ENCODE measurements at places on chromosomes 11 and 22.

- no peak for DNase-seq
Observed at GRCh38 chr11:34276352-34276864, 81.4 kb downstream of the ABTB2 start.

DNA sequence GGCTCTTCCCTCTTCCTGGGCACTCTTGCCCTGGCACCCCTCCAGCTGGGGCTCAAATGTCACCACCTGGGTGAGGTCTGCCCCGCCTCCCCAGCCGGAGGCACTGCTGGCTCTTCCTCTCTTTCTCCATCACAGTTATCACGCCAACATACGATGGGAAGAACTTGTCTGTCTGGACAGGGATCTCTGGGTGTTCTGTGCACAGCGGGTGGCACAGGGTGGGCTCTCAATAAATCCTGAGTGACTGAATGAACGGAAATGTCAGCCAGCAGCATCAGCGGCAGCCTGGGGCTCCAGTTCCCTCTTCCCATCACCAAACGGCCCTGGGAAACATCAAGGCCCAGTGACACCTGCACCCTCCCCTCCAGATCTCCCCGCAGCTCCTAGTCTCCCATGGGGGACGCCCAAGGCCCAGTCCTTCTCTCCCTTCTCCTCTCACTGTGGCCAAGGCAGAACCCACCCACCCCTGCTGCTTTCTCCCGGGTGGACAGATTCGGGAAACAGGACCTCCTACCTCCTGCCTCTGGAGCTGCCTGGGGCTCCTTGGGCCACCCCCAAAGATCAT, 440 bp upstream of the SLC25A45 start:
- no peak for DNase-seq

DNA sequence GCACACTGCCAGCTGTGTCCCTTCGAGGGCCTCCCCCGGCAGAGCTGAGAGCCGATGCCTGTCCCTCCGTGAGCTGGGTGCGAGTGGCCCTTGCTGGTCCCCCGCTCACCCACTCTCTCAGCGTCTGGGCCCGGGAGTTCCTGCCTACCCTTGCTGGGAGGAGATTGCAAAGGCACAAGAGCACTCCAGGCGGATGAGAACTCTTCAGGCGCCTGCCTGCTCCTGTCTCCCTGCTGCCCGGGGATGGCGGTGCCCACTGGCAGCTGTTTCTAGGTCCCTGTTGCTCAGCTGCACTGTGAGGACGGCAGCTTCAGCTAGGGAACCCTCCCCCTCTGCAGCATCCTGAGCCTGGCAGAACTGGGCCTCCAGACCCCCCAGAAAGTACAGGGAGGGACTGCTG, 61.1 kb downstream of the FLRT1 start:
- no peak for DNase-seq

DNA sequence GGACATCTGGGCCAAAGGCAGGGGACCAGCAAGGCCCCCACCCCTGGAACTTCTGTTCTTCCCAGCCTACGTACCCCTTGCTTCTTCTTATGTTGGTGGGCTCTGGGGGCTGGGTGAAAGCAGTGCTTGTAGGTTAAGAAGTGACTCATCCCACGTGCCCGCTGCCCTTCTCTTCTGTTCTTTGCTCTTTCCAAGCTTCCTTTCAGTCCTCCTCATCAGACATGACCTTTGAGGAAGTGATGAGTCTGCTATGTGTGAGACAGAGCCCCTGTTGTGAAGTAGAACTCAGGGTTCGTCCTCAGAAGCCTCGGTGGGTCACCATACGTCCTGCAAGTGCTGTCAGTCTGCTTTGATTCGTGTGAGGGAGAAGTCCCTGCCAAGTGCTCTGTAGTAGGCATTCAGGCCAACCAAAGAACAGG, 12.7 kb downstream of the MED15 start:
- DNase-seq: no peak

DNA sequence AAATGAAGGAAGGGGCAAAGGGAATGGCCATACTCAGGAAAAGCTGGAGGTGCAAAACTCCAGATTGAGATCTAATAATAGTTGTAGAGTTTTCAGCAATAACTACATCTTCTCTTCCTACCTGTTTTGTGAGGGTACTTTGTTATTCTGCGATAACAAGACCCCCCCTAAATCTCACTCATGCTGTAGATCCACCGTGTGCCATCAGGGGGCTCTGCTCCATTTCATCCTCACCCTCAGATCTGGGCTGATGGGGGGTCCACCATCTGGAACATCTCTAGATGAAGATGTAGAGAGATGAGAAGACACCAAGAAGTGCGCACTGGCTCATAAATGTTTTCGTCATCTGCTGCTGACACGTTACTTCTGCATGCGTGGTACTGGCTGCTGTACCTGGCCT, 135.9 kb upstream of the KIRREL3 start:
- DNase-seq: no peak

DNA sequence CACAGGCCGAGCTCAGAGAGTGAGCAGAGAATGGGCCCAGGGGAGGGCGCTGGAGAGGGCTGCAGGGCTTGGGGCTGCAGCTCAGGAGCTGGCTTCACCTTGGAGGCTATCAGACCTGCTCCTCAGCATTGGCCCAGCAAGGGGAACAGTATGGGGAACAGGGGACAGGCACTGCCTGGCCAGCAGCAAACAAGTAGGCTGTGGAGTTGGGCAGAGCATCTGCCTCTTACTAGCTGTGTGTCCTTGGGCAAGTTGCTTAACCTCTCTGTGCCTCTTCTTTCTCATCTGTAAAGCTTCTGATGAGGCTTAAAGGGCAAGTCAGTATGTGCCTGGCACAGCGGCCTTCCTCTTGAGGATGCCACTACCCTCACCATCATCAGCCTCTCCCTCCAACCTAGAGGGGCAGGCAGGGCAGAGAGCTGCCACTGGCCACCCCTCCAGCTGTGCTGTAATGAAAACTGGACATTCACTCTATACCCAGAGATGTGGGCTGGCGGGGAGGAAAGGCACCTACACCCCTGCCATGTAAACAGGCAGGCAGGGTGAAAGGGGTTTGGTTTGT, 7.5 kb upstream of the CDKN1C start:
- DNase-seq: no peak

DNA sequence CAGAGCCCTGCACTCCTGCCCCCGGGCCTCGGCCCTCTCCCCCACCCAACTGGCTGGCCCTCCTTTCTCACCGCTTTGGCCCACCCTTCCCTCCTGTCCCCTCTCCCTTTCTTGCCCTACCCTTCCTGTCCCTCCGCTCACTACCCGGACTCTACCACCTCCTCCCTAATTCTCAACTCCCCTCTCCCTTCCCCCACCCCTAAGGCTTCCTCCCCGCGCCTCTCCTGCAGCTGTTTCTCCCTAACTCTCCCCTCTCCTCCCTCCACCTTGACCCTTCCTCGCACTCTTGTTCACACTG, 421 bp downstream of the SLC15A3 start:
- DNase-seq: no peak
